Urinary bladder (tissue), 4 donors: ENCODE measurements at places on chromosomes 7 and 10. TPM values are rescaled to one million over a fixed set of nuclear protein-coding genes. Genes with fewer than 3 reads are reported as not detected.

Gene GBX1
- not detected for polyA plus RNA-seq

GRCh38 chr7:17532861-17533404, 234.5 kb downstream of the AHR start:
- no peak for DNase-seq

GRCh38 chr10:92239600-92240288, 51.1 kb downstream of the CPEB3 start:
- no peak for DNase-seq

GRCh38 chr10:33193701-33194521, 140.6 kb downstream of the NRP1 start:
- peak; percentile 76 for DNase-seq
